SW 1271 (cell line): ENCODE measurements at places on chromosomes 5 and 9.
A peak's percentile ranks its signal among the peaks of the same experiment; 100 is the strongest.

- DNase-seq = no peak
These were observed 30.0 kb upstream of the GPR21 start for GRCh38 chr9:123003466-123003865.

DNA sequence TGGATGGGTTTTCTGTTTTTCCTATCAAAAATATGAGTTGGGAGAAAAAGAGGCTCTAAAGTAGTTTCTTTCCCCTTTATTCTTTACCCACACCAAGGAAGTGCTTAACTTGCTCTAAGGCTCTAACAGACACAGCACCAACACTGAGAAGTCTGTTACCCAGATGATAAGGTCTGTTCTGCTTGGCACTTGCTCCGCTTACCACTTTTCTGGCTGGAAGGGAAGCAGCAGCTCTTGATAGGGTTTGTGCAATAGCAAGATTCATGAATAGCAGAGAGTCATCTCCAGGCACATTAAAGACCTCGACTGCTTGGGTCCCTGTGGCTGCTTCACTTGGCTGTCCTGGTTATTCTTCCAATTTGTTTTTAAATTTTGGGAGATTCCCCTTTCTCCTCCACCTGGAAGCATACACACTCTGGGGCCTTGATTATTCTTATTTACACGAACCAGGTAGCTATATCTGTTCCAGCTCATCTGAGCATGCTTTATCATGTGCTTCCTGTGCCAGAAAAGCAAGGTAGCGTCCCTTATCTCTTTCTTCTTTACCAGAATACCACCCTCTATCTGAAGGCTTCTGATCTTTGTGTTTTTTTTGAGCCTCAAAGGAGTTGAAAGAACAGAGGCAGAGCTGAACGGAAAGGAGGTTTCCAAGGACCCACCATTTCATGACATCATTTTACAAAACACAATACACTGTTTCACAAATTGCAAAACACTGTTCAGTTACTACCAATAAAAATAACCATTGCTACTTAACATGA is 24.8 kb downstream of the PPP3R2 start:
- no peak for DNase-seq

GRCh38 chr9:134216449-134216951 is 52.1 kb upstream of the RNU6ATAC start:
- no peak for DNase-seq

GRCh38 chr9:130933114-130934046 is 5.7 kb downstream of the FIBCD1 start:
- no peak for DNase-seq

DNA sequence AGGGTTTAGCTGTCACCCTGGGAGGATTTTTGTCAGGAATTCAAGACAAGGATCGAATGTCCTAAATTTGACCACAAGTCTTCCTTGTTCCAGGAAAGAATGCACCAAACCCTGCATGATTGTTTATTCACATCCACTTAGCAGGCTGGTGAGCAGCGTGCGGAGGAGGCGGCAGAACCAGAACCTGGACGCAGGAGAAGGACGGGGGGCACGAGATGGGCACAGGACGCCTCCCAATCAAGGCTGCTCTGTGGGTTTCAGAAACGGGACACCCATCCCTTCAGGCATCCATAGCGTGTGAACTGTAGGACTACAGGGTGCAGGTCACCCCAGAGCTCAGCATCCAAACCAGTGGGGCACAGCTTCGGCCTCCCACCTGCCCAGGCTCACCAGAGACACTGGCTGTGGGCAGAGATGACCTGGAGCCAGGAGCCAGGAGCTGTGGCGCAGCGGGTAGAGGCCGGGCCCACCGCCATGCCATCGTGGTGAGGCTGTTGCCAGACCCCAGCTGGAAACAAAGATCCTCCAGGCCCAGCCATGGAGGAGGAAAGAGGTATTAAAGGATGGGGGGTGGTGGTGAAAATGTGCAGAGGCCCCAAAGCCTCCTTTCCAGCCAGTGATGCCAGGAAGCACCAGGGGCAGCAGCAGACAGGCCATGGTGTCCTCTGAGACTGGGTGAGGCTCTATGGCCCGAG is 32.3 kb upstream of the ADAMTS2 start:
- DNase-seq = no peak

DNA sequence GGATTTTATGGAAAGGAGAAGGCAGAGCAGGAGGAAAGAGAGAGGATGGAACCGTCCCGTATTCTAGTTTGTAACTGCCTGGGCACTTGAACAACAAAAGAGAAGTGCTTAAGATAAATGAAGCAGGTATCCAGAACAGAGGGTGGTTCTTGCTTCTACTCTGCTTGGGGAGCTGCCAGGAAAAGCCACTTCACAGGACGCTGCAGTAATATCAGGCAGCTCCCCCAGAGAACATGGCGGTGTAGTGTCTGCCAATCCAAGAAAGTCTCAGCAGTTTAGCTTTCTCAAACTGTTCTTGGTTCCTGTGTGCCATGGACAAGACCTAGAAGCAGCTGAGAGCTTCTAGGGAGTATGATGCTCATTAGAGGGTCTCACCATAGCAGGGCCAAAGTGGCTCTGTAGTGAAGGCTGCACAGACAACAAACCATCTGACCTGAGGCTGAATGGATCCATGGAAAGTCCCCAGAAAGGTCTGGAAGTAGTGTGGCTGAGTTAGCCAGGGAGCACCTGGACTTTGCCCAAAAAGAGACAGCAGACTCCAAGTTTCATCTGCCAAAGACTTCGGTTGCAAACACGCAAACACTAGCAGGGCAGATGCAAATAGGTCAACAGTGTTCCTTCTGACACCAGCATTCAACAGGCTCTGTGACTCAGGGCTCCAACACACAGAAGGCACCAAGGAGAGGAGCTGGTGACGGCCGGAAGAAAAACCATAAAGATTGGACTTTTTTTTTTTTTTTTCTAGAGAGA is 72.2 kb upstream of the TNFSF8 start:
- no peak for DNase-seq

- peak; percentile 31 for DNase-seq
These were observed 92.6 kb upstream of the TRIM32 start for GRCh38 chr9:116594547-116594946.

GRCh38 chr5:135592312-135593045 is 13.7 kb upstream of the CXCL14 start:
- no peak for DNase-seq

DNA sequence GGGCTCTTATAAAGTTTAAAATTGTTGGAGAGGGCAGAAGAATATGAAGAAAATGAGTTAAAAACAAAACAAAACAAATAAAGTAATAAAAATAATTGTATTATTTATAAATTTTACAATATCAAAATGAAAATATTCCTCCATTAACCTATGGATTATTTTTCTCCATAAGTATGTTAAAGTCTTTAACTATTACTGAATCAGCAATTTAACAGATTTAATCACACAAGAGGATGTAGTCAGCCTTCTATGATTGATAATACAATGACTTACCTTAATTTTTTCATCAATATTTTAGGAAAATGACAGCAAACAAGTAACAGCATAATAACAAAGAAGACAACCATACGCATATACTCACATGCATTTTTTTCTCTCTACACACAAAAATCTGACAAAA is 1195.3 kb upstream of the NUDT12 start:
- no peak for DNase-seq

DNA sequence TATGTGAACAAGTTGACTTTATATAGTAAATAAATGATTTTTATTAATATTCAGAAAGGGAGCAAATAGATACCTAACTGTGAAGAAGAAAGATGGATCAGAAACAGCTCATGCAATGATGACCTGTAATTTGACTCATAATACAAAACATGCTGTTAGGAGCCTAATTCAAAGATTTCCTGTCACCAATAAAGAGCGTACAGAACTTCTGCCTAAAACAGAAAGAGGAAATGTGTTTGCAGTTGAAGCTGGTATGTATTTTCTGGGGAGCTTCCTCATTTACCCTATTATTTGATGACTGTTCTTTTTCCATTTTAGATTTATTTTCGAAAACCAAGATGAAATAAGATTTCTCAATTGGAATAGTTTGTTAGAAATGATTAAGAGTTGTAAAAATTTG is 11.4 kb downstream of the YTHDC2 start:
- no peak for DNase-seq

DNA sequence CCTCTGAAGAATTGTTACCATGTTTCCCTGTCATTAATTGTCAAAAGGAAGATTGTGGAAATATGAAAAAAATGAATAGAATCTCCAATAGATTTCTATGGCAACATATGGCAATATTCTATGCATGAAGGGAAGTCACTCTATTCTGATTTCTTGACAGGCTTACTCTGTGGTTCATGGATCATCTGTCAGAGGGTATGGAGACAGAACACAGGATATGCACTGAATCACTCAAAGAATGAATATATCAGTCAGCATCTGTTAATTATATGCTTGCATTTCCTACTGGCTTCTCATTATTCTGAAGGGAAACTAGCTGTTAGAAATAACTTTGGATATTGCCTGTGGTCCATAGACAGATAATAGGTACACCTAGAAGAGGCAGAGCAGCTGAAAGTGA is 918.9 kb downstream of the DTWD2 start:
- DNase-seq = no peak

- DNase-seq = no peak
These were observed 73.9 kb downstream of the WNK2 start for GRCh38 chr9:93257808-93258331.

DNA sequence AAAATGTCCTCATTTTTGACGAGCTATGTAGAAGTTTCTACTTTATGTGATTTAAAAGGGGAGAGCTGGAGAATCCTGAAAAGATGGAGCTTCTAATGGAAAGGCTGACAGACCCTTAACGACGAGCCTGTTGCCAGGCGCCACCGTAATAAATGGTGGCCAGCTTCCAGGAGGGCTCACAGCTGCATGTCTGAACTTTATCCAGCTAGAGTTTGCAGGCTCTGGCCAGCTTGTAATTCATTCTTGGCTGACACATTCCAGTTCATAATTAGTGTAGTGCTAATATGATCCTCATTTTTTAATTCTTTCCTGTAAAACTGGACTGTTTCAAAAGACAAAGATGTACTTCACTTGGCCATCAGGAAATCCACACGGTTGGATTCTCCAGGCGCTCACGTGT is 246.7 kb downstream of the GAS1 start:
- DNase-seq = no peak

GRCh38 chr9:133493845-133494540 is 15.1 kb upstream of the SLC2A6 start:
- DNase-seq = no peak

DNA sequence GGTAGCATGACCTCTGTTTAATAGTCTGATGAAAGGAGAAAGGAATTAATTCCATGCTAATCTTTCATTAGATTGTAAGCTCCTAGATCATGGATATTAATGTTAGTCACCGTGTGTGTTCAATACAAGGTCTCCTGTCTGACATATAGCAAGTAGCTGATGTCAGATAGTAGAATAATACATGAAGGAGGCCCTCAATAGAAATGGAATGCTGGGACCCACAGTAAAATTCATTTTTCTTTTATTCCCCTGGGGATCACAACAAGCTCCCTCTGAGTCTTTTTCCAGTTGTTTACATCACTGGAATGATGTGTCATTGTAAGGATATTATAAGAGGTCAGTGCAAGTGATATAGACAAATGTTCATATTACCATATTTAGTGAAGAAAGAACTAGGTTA is 240.3 kb upstream of the TRPC7 start:
- no peak for DNase-seq
